Glomerular endothelial cell (primary cell): ENCODE measurements at places on chromosomes 11 and 22. TPM values are rescaled to one million over a fixed set of nuclear protein-coding genes. Genes with fewer than 3 reads are reported as not detected.

The OAF gene
- 52.4 and 85.4 TPM in 2 replicates for total RNA-seq

The CALCB gene
- not detected in 2 replicates for total RNA-seq

The EHF gene
- not detected in 2 replicates for total RNA-seq

The RBMXL2 gene
- not detected in 2 replicates for total RNA-seq

The KRTAP5-11 gene
- total RNA-seq, result not detected in 2 replicates

The TMEM138 gene
- total RNA-seq, result 19.6 and 22.9 TPM in 2 replicates

The NFAM1 gene
- total RNA-seq, result not detected in 2 replicates

The SYT12 gene
- total RNA-seq, result 0.18 TPM in 1 of 2 replicates, not detected in the other

The MS4A2 gene
- not detected in 2 replicates for total RNA-seq

The DEPDC7 gene
- 0.99 and 2.0 TPM in 2 replicates for total RNA-seq

The ABCC8 gene
- not detected in 2 replicates for total RNA-seq

The RAB36 gene
- 3.5 and 7.8 TPM in 2 replicates for total RNA-seq

The EIF1AD gene
- 27.1 and 42.8 TPM in 2 replicates for total RNA-seq

The APOBEC3C gene
- 17.8 and 21.2 TPM in 2 replicates for total RNA-seq

The PISD gene
- 61.8 and 62.5 TPM in 2 replicates for total RNA-seq

The RASL10A gene
- 0.10 and 0.93 TPM in 2 replicates for total RNA-seq

The ART5 gene
- 0.23 TPM in 1 of 2 replicates, not detected in the other for total RNA-seq

The TPBGL gene
- total RNA-seq, result 1.3 and 1.6 TPM in 2 replicates

The MED15 gene
- 72.2 and 108 TPM in 2 replicates for total RNA-seq

The THAP7 gene
- 15.6 and 19.7 TPM in 2 replicates for total RNA-seq

The ARHGEF17 gene
- 63.2 and 98.5 TPM in 2 replicates for total RNA-seq

The KCNK7 gene
- total RNA-seq, result 0.58 TPM in 1 of 2 replicates, not detected in the other

The SPTY2D1 gene
- 17.3 and 21.1 TPM in 2 replicates for total RNA-seq

The CADM1 gene
- 9.7 and 10.7 TPM in 2 replicates for total RNA-seq

The CHRM4 gene
- 0.12 TPM in 1 of 2 replicates, not detected in the other for total RNA-seq

The KIAA1671 gene
- 60.3 and 91.0 TPM in 2 replicates for total RNA-seq
